ENCODE measurements at places on chromosomes 12 and 14.
A peak's percentile ranks its signal among the peaks of the same experiment; 100 is the strongest.

- DNase-seq: peak; percentile 59
Observed at GRCh38 chr12:6635856-6636531, at the start of gene LPAR5. Gene LPAR5 (minus strand): TSS chr12:6635959. CDS start chr12:6621248, 14,711 bp downstream.

DNA sequence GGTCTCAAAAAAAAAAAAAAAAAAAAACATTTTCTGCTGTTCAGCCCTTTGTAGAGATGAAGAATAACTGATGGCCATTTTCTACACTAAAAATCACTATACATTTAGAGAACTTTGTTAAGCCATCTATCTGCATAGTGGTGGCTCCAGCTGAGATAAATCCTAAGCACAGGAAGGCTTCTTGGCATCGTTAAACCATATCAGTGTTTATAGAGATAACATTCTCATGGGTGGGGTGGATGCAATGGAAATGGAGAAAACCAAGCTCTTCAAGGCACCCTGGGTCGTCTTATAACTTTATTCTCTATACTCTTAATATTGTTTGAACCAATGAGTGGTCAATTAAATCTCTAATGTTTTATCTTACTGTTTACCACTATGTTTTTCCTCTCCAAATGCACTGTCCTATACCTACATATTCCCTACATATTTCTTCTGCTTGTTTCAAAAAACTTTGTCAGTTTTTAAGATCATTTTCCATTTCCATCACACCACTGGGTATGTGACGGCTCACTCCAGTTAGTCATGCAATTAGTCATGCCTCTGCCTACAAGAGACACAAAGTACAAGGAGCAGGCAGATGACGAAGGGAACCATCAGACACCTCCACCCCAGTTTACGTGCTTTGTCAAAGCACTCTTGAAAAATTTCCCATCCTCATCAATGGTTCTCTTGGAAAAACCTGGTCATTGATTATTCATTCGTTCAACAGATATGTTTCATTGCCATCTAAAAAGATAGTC, 119.3 kb upstream of the OVCH1 start:
- DNase-seq: peak; percentile 75

DNA sequence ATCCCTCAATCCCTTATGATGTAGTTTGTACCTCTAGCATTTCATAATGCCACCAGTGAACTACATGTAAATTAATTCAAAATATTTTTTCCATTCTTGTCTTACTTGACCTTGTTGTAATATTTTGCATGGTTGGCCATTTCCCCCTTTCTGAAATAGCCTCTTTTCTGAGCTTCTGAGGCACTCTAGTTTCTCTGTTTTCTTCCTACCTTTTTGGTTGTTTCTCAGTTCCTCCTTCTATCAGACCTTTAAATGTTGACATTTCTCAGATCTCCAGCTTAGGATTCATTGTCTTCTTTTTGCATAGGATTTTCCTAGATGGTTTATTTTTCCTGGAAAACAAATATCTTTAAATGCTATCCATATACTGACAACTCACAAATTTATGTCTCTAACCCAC, 9.8 kb upstream of the RMST start:
- DNase-seq: no peak

- no peak for DNase-seq
Observed at GRCh38 chr12:132318618-132319033, 10.8 kb downstream of the GALNT9 start.

- no peak for DNase-seq
Observed at GRCh38 chr14:71245659-71246361, 338.6 kb downstream of the PCNX1 start.

GRCh38 chr14:74237441-74237840, 1.8 kb upstream of the VSX2 start:
- no peak for DNase-seq

- no peak for DNase-seq
Observed at GRCh38 chr12:34595749-34596733, 573.7 kb downstream of the ALG10 start.

DNA sequence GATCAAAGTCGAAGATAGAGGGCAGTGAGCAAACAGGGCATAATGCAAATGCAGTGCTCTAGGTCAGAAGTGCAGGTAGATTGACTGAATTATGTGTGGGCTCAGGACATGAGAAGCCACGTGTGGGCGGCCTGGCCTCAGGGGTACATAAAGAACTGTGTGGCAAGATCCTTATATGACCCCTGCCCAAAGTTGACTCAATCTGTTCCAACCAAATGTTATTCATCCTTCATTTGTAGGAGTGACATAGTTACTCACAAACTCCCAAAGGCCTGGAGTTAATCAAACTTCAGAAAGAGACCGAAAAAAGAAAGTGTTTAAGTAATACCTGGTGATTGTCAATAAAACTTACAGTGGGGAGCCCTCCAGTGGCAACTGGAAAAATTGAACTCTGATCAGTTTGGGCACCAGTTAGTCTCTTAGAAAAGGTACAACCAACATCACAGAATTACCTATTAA, 150.4 kb upstream of the FAR2 start:
- DNase-seq: peak; percentile 44

GRCh38 chr14:100312877-100313400, 6.7 kb upstream of the SLC25A29 start:
- no peak for DNase-seq

DNA sequence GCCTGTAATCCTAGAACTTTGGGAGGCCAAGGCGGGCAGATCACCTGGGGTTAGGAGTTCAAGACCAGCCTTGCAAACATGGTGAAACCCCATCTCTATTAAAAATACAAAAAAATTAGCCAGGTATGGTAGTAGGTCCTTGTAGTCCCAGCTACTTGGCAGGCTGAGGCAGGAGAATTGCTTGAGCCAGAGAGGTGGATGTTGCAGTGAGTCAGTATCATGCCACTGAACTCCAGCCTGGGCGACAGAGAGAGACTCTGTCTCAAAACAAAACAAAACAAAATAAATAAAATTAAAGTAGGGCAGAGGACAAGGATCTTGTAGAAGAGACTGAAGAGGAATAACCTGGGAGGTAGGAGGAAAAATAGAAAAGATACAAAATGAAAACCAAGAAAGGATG, 45.5 kb upstream of the GUCY2C start:
- no peak for DNase-seq

GRCh38 chr12:114901316-114901715, 217.3 kb upstream of the TBX3 start:
- peak; percentile 35 for DNase-seq

GRCh38 chr12:53199700-53200099, 7.4 kb downstream of the ITGB7 start:
- DNase-seq: no peak

Data from fibroblast of skin of right biceps (primary cell).